ENCODE measurements at places on chromosomes 2 and 18. TPM values are rescaled to one million over a fixed set of nuclear protein-coding genes. Genes with fewer than 3 reads are reported as not detected.

GRCh38 chr2:161961061-161961460 lies 113.0 kb downstream of the DPP4 start:
- H3K36me3 ChIP-seq, result no peaks in the 10 kb centered on the region
- H3K4me1 ChIP-seq, result peaks cover 10% of the 10 kb centered on the region
- no peak for DNase-seq

- DNase-seq, result no peak
- H3K4me1 ChIP-seq, result no peaks in the 10 kb centered on the region
- no peak overlapping the region for H3K27ac ChIP-seq
- no peaks in the 10 kb centered on the region for H3K36me3 ChIP-seq
These were observed 192.7 kb upstream of the REV1 start for GRCh38 chr2:99682275-99683060.

DNA sequence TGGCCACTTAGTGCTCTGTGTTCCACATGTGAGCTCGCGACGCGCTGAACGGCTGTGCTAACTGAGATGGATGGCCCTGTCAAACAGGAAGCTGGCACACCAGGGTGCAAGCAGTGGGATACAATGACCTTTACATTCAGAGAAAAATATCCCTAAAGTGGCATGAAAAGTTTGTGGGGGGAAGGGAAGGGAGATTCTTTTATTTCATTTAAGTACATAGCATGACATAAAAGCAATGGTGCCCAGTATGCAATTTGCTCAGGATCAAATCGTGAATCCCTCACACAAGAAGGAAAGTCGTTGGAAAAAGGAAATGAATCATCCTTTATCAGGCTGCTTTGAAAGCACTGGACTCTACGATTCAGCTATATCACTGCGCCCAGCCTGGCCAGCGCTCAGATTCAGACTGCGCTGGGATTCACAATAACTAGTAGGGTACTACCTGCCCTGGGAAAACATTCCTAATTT lies 26.0 kb downstream of the SATB2 start:
- no peak overlapping the region for H3K4me3 ChIP-seq
- H3K36me3 ChIP-seq, result no peaks in the 10 kb centered on the region
- H3K4me1 ChIP-seq, result no peaks in the 10 kb centered on the region
- H3K27ac ChIP-seq, result no peak overlapping the region
- H3K27me3 ChIP-seq, result no peaks in the 10 kb centered on the region

DNA sequence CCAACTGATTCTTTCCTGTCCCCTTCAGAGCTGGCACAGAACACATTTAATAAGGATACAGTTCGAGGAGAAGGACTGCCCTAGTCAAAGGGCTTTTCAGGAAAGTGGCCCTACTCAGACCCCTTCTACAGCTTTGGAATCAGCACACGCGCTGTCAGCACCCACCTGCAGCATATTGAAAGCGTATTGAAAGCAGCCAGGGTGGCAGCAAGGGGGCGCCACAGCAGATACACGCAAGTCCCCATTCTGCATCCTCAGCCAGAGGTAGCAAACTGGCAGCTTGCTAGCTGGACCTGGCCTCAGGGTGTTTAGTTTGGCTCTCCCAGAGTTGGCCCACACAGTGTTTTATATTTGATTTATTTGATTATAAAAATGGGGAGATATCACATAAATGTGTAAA lies 101.0 kb upstream of the NT5C1B start:
- no peaks in the 10 kb centered on the region for H3K27me3 ChIP-seq
- H3K27ac ChIP-seq, result no peak overlapping the region
- H3K4me3 ChIP-seq, result no peak overlapping the region
- DNase-seq, result no peak

DNA sequence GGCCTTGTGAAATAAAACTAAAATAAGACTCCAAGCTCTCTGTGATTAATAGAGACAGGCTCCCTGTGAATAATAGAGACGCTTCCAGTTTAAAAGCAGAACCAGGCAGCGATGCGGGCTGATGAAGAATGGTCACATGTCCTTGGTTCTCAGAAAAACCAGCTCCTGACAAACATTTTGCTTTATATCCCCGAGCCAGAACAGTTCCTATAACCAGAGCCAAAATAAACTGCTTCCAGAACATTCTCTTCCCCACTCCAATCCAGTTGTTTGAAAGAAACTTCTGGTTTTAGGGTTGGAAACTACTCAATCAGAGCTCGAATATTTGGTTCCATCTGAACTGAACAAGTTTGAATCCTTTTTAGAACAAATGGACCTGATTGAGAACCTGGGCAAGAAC lies 213.7 kb downstream of the TSN start:
- no peak overlapping the region for H3K27ac ChIP-seq
- no peak overlapping the region for H3K4me3 ChIP-seq
- DNase-seq, result no peak
- no peaks in the 10 kb centered on the region for H3K27me3 ChIP-seq
- no peaks in the 10 kb centered on the region for H3K4me1 ChIP-seq

DNA sequence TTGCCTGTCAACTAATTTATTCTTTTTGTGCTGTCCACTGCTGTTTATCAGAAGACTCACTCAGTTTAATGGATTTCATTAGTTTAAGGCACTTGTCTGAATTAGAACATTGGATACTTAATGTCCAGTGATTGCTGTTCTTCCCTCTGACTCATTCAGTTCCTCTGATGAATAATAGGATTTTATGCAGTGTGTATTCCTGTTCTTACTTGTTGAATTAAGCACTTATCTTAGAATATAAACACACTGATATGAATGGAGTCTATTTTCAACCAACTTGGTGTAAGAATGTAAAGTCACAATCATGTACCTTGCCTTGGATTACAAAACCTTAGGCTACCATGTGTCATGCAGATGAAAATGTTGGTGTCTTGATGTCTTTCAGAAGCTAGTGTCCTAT lies 87.0 kb upstream of the PROKR1 start:
- H3K4me1 ChIP-seq, result no peaks in the 10 kb centered on the region
- H3K4me3 ChIP-seq, result no peak overlapping the region

- H3K4me1 ChIP-seq, result peaks cover 5% of the 10 kb centered on the region
- no peak overlapping the region for H3K27ac ChIP-seq
- H3K27me3 ChIP-seq, result peaks cover 3% of the 10 kb centered on the region
- peak; percentile 9 for DNase-seq
These were observed 84.9 kb upstream of the EPB41L3 start for GRCh38 chr18:5628512-5629255.

DNA sequence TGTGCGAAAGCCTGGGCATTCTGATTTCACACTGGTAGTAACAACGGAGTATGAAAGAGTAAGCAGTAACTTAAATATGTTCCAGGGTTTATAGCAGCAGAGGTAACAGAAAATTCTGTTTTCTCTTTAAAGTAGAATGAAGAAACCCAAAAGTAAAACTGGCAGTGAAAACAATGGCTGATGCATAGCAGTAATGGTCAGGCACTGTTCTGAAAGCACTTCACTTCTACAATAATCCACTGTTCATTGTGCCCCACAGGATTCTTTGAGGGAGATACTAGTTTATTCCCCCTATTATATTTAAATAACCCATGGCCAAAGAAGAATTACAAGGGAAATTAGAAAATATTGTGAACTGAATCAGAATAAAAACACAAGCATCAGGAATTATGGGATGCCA lies 9.3 kb upstream of the DNAJC10 start:
- no peak overlapping the region for H3K4me3 ChIP-seq
- H3K27ac ChIP-seq, result no peak overlapping the region
- H3K27me3 ChIP-seq, result no peaks in the 10 kb centered on the region

GRCh38 chr2:54570925-54571694 lies 115.0 kb downstream of the SPTBN1 start:
- H3K4me3 ChIP-seq, result peak overlapping the region; percentile 58
- H3K36me3 ChIP-seq, result no peaks in the 10 kb centered on the region
- peaks cover 76% of the 10 kb centered on the region for H3K4me1 ChIP-seq
- H3K27me3 ChIP-seq, result no peaks in the 10 kb centered on the region
- H3K27ac ChIP-seq, result peak overlapping the region; percentile 95
- peak; percentile 66 for DNase-seq

- no peak overlapping the region for H3K27ac ChIP-seq
- H3K4me3 ChIP-seq, result no peak overlapping the region
- H3K36me3 ChIP-seq, result no peaks in the 10 kb centered on the region
- H3K4me1 ChIP-seq, result peaks cover 32% of the 10 kb centered on the region
These were observed 394.9 kb downstream of the ARHGAP15 start for GRCh38 chr2:143524119-143524553.

DNA sequence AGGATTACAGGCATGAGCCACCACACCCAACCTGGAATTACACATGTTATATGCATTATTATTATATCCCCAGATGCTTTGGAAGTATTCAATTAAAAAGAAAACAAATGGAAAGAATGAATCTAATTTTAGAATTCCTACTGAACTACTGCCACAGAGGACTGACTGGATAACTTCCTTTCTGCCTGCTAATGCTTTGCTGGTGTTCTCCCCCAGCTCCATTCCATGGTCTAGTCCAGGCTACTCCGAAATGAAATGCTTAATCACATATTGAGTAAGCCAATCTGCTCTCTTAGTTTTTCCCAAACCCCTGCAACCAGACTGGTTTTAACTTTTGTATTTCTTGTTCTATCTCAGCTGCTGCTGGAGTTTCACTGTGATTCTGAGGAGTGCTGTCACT lies 519.1 kb downstream of the SOX11 start:
- no peaks in the 10 kb centered on the region for H3K36me3 ChIP-seq
- H3K27me3 ChIP-seq, result no peaks in the 10 kb centered on the region
- no peak overlapping the region for H3K27ac ChIP-seq
- no peak for DNase-seq

The PKDCC gene
- total RNA-seq, result not detected

The ZNG1B gene
- total RNA-seq, result 37.0 TPM

The TMEM200C gene
- total RNA-seq, result not detected

The ZNF512 gene
- total RNA-seq, result 64.6 TPM

The STK11IP gene
- 45.3 TPM for total RNA-seq

The SNORC gene
- 3.0 TPM for total RNA-seq

The SERPINB11 gene
- total RNA-seq, result not detected
